ENCODE measurements at places on chromosomes 6 and 20. TPM values are rescaled to one million over a fixed set of nuclear protein-coding genes. Genes with fewer than 3 reads are reported as not detected.

GMPR gene
- 17.3 TPM for total RNA-seq

SCRT2 gene
- not detected for total RNA-seq

- DNase-seq, result no peak
These were observed 921.8 kb upstream of the EPHA7 start for GRCh38 chr6:94341173-94341572.

DNA sequence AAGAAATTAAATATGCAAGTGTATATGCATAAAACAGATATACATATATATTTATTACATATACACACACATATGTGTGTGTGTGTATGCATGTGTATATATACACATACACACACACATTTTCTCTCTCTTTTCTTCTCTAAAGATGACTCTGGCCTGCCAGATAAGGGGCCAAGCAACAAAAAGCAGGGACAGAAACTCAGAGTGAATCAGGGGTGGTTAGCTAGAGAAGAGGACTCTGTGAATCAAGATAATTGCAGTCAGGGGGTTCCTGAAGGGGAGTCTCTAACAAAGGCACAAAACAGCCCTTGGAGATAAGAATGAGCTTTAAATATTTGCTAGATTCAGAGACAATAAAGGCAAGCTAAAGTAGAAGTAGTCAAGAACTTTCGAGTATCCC lies 650.5 kb downstream of the UTRN start:
- no peak for DNase-seq

GRCh38 chr20:15675061-15675514 lies 898.2 kb downstream of the KIF16B start:
- DNase-seq, result no peak

GRCh38 chr6:84681693-84682326 lies 82.6 kb downstream of the TBX18 start:
- DNase-seq, result no peak

DNA sequence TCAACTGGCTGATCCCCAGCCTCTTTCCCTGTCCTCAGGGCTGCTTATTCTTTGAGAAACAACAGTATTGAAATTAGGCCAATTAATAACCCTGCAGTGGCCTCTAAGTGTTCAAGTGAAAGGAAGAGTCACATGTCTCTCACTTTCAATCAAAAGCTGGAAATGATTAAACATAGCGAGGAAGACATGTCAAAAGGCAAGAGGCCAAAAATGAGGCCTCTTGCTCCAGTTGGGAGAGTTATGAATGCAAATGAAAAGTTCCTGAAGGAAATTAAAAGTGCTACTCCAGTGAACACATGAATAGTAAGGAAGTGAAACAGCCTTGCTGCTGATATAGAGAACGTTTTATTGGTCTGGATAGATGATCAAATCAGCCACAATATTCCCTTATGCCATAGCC lies 131.5 kb downstream of the MACROD2 start:
- DNase-seq, result no peak

- no peak for DNase-seq
These were observed 329.3 kb upstream of the RNF24 start for GRCh38 chr20:4344670-4345069.

DNA sequence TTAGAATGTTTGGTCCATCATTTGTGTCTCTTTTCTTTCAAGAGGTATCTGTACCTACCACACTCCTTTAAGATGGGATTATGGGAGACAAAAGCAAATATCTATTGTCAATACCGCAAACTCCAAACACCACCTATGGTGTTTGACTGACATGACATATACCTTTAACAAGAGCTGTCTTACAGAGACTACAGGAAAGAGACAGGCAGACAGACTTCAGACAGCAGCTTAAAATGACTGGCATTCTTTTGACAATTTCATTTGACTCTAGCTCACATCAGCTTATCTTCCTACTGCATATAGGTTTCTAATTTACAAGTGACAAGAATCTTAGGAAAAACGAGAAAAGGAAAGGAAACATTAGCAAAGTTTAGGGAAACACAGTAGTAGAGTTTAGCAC lies 256.0 kb upstream of the TFAP2D start:
- DNase-seq, result no peak
